Stimulated activated CD8-positive, alpha-beta memory T cell treated with anti-CD3 and anti-CD28 coated beads, Interleukin-7, amount 100 ng/mL, for 1 hour (primary cell): ENCODE measurements at places on chromosomes 2 and 18.

DNA sequence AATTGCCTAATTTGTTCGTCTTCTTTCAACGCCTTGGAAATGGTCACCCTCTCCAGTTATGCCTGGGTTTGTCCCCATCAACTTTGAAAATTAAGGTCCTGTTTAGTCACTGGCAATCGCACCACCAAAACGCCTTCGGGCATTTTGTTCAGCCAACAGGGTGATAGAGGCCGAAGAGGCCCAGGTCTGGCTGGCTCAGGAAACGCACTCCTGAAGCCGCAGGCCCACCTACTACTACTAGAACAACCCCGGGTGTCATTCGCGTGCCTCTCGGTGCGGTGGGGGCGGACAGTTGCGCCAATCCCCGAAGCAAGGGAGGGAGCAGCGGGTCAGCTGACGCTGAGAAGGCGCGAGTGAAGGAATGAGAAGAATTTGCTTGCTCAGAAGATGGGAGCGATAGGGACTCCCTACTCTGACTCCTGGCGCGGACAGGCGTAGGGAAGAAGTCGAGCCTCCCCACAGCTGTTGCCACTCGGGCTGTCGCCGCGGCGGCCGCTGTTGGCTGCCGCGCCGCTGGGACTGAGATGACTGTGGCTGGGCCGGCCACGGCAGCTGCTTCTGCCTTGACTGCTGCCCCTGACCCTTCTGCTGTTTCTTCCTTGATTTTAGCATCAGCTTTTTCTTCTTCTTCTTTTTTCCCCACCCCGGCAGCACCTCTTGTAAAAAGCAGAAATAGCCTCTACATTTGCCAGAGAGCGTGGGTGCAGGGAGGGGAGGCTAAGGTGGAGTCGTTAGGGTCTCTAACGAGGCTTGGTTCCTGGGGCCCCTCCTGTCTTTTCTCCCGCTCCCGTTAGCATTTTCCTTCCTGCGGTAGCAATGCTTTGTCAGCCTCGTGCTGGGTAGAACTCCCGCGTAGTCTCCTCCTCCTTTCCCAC is 387.6 kb downstream of the FIGN start:
- no peak for DNase-seq

GRCh38 chr2:111685342-111685741 is 198.7 kb downstream of the ANAPC1 start:
- DNase-seq, result no peak

- no peak for DNase-seq
Measured at GRCh38 chr18:61589724-61590065, 256.5 kb downstream of the CDH20 start.

DNA sequence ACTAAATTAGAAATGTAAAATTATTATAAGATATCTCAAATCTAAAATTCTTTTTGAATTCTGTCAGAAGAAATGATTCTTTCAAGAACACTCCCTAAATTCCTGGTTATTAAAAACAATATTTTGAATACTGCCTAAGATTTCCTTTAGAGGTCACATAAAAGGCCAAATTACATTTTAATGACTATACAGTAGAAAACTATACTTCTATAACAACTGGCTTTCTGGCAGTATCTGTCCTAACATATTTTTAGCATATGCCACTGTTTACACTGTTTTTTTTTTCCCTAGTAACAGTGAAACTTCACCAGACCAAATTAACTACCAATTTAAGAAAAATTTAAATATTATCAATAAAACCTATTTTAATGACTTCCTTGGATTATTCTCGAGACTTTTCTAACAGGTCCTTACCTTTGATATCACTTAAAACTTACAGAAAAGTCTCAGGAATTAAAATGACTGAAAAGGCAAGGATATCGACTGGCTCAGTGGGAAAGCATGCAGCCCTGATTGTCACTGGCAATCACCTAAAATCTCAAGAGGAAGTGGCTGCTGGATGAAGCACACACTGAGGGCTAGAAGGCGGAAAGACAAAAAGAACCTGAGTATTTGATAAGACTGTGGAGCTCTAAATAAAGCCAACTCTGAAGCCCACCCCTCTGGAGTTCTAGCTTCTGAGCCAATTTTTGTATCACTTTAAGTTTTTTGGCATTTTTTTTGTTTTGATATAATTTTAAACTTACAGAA is 59.6 kb downstream of the SPIRE1 start:
- no peak for DNase-seq

GRCh38 chr2:23801396-23801795 is 125.5 kb downstream of the ATAD2B start:
- DNase-seq, result no peak

DNA sequence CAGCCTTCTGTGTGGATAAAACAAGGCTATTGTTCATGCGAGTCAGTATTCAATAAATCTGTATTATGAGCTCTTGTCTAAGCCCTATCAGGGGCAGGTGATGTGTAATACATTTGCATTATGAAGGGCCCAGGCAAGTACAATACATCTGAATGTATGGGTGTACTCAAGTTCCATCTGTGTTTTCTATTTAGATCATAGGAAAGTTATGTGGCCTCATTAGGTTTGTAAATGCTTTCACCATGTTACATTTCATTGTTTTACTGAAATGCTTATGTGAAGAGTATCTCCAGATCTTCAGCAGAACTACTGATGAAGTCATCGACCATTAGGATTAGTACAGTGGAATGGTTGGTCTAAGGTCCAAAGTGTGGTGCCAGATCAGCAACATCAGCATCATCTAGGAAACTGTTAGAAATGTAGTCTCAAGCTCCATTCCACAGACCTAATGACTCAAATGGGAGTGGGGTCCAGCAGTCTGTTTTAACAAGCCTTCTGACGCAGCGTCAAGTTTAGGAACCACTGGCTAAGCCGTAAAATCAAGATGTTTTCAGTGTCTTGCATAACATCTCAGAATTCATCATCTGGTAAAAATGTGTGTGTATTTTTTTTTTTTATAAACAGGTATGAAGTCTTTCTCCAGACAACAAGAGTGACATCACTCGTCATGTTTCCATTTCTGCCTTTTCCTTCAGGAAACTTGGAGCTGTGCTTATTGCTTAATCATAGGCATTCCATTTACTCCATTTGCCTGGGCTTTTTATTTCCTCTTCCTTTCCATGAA is 80.5 kb downstream of the LYPD6 start:
- DNase-seq, result no peak
